Mammary epithelial cell (primary cell): ENCODE measurements at places on chromosomes 7 and 10.
A peak's percentile ranks its signal among the peaks of the same experiment; 100 is the strongest.

DNA sequence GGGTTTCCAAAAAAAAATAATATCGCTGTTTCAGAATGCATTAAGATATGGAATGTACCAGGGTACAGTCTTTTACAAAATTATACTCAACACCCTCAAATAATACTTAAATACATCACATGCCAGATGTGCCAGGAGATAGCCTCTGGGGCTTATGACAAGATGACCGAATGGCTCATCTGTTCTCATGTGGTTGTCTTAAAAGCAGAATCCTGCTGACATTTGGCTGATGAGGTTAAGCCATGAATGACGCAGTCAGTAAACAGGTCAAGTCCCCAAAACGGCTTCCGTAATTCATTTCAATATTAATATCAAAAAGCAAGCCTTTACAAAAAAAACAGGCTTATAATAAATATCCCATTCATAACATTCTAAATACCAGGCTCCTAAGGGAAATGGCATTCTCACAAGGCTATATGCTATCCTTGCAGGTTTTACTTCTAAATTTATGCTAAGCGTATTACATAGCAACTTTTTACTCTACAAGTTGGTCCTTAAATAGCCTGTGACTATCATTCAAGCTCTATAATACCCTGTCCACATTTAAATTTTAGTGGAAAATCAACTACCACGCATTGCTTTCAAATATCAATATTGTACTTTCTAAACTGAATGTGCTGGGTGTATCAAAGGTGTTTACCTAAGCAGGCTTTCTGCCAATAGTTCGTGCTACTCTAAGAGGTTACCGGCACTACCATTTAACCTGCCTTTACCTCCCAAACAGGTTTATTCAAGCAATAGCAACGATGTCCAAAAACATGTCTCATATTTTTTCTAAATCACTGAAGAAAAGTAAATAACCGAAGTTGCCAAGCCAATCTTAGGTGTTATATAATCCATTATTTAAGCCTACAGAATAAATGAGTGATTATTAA lies 15.6 kb downstream of the SMURF1 start:
- no peak for DNase-seq

- peak; percentile 43 for DNase-seq
These were observed 193.0 kb upstream of the PITRM1 start for GRCh38 chr10:3365630-3366029.

DNA sequence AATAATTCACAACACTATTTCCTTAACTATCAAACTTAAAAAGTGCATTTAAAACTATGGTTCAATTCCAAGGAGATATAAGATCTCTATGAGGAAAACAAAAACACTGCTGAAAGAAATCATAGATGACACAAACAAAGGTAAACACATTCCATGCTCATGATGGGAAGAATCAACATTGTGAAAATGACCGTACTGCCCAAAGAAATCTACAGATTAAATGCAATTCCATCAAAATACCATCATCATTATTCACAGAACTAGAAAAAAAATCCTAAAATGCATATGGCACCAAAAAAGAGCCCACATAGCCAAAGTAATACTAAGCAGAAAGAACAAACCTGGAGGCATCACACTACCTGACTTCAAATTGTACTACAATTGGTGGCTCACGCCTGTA lies 159.9 kb upstream of the EEPD1 start:
- no peak for DNase-seq

DNA sequence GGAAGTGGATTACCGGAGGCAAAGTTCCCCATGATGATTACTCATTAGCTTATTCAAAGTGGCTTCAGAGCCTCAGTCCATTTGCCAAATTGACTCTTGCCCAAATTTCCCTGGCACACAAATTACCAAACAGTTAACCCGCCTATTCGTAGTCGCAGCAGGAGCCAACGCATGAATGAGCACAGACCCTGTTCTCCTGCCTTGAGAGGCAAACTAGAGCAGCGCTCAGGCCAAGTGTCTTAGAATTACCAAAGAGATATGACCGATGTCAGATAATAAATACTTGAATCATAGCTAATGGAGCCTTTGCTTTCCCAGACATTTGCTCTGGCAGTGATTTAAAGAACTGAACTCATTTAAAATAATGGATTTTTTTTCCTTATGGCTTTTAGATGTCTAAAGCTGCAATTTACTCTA lies 64.9 kb downstream of the CTTNBP2 start:
- DNase-seq = no peak

GRCh38 chr10:65845916-65846315 lies 1079.9 kb upstream of the LRRTM3 start:
- no peak for DNase-seq

DNA sequence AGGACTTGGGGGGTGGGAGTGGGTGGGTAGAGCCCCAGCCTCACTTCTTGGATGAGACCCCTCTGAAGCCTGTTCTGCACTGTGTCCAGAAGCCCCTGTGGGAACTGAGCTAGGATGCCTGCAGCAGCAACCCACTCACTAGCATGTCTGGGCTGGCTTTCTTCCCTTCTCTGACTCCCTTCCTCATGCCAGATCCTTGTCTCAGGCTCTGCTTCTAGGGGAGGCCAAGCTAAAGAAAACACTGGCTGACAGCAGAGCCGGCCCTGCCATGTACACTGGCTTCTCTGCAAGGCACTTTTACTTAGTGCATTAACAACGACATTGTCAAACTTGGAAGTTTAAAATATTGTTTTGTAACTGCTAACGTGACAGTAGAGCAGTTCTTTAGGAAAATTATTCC lies 50.2 kb downstream of the ARHGAP22 start:
- DNase-seq = no peak

- no peak for DNase-seq
These were observed 101.0 kb downstream of the HERPUD2 start for GRCh38 chr7:35593899-35594298.

DNA sequence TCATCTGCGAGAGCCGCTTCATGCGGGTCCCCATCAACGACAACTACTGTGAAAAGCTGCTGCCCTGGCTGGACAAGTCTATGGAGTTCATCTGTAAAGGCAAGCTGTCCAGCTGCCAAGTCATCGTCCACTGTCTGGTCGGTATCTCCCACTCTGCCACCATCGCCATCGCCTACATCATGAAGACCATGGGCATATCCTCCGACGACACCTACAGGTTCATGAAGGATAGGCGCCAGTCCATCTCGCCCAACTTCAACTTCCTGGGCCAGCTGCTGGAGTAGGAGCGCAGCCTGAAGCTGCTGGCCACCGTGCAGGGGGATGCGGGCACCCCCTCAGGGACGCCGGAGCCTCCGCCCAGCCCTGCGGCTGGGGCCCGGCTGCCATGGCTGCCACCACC lies 11.7 kb upstream of the SEC24C start:
- DNase-seq = no peak

GRCh38 chr7:15688279-15688626 lies 1.8 kb upstream of the MEOX2 start:
- no peak for DNase-seq

- DNase-seq = peak; percentile 18
These were observed 48.6 kb upstream of the CNPY1 start for GRCh38 chr7:155594961-155595366.

GRCh38 chr7:18086165-18087025 lies 58.7 kb upstream of the PRPS1L1 start:
- DNase-seq = peak; percentile 9

GRCh38 chr10:71213127-71213621 lies 804 bp downstream of the UNC5B start:
- peak; percentile 87 for DNase-seq

DNA sequence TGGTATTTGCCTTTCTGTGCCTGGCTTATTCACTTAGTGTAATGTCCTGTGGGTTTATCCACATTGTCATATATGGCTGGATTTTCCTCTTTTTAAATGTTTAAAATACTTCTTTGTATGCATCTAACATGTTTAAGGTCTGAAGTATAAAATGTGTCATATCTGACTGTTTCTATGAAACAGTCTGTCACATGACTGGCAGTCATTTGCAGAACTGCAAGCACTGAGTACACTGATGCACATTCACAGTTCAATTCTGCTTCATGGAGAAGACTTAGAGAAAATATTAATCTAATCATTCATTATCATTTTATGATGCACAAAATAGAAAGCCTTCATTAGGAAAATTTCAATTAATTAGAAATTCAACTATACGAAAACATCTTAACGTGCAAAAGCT lies 119.7 kb upstream of the PRSS58 start:
- no peak for DNase-seq

DNA sequence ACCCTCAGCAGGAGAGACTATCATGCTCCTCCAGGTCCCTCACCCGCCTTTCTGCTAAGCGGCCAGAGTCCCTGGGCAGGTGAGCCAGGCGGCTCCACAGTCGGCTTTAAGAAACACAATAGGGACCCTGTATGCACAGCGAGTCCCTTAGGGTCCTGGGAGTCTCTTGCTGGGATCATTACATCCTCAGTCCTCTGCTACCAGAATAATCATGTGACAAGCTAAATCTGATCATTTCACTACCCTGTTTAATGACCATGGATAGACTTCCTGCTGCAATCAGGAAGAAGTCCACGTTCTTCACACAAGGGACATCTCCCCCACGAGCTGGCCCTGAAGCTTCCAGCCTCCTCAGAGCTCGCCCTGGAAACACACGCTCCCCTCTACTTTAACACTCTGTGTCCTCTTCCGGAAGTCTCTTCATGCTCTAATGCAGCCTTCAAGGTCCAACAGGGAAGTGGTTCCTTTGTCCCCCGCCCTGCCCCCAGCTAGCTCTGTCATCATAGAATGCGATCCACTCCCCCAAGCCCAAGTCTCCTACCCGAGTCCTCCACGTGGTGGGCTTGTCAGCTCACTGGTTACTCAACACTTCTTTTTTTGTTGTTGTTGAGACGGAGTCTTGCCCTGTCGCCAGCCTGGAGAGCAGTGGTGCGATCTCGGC lies 101.5 kb downstream of the RNF216 start:
- no peak for DNase-seq

- DNase-seq = peak; percentile 17
These were observed 256.9 kb upstream of the NFE2L3 start for GRCh38 chr7:25894902-25895791.

DNA sequence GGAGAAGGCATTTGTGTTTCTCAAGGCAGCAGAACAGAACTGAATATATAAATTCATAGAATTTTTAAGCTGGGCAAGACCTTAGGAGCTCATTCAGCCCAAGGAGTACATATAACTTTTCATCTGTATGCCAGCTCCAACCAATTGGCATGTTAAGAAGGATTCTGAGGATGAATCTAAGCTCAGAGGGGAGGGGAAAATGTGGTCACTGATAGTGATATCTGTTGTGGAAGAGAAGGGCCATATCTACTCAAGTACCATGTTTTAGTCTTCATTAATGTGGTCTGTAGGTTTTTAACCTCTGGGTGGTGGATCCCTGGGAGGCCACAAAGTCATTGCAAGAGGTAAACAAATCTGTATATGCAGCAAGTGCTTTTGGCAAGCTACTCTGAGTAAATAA lies 6.4 kb downstream of the CALD1 start:
- no peak for DNase-seq

DNA sequence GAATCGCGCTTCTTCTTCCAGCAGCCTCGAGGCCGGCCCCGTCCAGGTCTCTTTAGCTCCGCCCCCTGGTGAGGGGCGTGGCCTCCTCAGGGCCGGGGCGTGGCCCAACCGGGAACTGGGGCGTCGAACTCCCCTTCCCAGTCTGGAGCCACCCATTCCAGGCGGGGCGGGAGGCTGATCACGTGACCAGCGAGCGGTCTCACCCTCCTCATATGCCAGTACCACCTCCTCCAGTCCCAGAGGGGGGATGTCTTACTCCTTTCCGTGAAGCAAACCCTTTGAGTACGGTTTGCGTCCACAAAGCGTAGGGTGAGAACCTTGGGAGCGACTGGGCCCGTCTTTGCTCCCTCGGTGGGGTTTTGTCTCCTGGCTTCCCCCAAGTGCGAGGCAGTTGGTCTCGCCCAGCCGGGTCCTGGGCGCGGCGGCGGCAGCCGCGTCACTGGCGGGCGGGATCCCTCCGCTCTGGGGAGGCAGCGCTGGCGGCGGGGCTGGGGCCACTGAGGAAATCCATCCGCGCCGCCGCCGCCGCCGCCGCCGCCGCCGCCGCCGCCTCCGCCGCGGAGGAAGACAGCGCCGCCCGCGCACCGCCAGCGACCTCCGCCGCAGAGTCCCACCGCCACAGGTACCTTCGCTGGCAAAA lies at the start of gene GNB2:
GNB2 (plus strand) TSS at position 439 of the 640 bp plus-strand sequence. CDS start 2,526 bp downstream, outside the sequence.
- peak; percentile 99 for DNase-seq

GRCh38 chr10:113474752-113475151 lies 78.1 kb upstream of the HABP2 start:
- no peak for DNase-seq

DNA sequence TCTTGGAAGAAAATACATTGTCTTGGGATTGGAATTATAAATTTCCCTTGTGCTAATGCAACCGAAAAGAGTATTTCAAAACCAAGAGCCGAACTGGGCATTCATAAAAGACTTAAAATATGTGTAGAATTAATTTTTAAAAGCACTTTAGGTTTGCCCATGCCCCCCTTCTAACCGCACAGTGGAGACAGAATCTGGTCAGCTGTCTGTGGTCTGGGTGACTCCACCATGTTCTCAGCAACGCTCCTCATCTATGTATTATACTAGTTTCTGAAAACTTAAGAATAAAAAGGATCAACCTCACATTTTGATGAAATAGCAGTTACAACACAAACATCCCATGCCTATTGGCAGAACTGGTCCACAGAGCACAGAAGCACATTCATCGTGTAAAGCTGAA lies 192.6 kb upstream of the C7orf33 start:
- no peak for DNase-seq

DNA sequence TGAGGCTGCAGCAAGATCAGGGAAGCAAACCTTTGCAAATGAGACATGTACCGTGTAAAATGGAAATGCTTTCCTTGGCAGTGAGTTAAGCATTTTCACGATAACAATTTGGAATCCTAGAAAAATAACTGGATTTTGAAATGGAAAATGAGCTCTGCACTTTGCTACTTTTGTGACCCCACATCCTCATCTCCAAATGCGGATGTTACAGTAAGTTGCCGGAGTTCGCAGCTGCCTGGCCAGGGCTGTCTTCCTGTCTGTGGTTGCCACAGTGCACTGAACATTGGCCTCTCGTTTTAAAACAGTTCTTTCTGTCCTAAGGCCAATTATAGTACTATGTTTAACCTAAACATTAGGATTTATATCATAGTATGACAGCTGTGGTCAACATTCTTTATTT lies 136.2 kb upstream of the FZD8 start:
- no peak for DNase-seq

GRCh38 chr7:33632840-33633525 lies 272.4 kb upstream of the BMPER start:
- DNase-seq = no peak

- DNase-seq = no peak
These were observed 396.2 kb downstream of the REEP3 start for GRCh38 chr10:63917363-63917762.

- DNase-seq = no peak
These were observed 4.2 kb downstream of the STK32C start for GRCh38 chr10:132303361-132304115.

DNA sequence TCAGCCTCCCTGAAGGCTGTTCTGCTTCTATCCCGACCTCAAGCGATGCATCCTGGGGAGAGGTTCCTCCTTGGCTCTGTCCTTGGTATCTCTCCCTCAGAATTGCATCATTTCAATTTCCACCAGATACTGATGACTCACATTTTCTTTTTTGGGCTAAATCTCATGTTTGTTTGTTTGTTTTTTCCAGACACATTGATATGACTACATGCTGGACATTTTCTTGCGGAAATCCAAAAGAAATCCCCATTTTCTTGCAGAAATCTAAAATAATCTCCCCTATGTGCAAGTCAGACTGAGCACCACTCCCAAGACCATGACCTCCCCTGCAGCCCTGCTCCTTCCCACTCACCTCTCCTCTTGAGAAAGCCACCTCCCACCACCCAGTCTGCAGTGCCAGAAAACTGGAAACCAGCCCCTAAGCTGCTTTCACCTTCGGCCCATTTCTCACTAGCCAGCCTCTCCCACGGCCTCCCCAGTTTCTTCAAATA lies 260.2 kb upstream of the PRKCQ start:
- peak; percentile 2 for DNase-seq

- DNase-seq = no peak
These were observed 32.3 kb upstream of the LYZL1 start for GRCh38 chr10:29256586-29256985.
